ENCODE measurements at places on chromosomes 12 and 14. TPM values are rescaled to one million over a fixed set of nuclear protein-coding genes. Genes with fewer than 3 reads are reported as not detected.

DNA sequence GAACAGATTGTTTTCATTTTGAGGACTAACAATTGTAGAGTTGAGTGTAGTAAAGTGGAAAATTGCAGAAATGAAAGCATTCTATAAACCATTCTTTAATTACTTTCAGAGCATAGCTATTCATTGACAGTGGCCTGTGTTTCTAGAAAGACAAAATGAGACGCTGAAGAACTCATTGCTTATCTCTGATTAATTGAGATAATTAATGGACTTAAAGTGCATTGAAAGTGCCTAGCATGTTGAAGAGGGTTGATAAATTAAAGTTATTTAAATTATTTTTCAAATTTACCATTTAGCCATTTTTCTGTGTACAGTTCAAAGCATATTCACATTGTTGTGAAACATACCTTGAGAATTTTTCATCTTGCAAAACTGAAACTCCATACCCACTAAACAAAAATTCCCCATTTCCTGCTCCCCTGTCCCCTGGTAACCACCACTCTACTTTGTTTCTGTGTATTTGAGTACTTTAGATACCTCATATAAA, 57.4 kb downstream of the DAAM1 start:
- H3K36me3 ChIP-seq: no peaks in the 10 kb centered on the region
- DNase-seq: no peak
- H3K27ac ChIP-seq: no peak overlapping the region
- H3K27me3 ChIP-seq: 0 out of 2 replicates have a peak, but pooled peaks cover 2% of the 10 kb centered on the region

GRCh38 chr12:60259225-60259624, 663.4 kb downstream of the SLC16A7 start:
- H3K4me3 ChIP-seq: no peak overlapping the region
- no peaks in the 10 kb centered on the region for H3K36me3 ChIP-seq
- no peaks in the 10 kb centered on the region for H3K27me3 ChIP-seq
- no peaks in the 10 kb centered on the region for H3K4me1 ChIP-seq

GRCh38 chr12:89672589-89672979, 36.1 kb downstream of the ATP2B1 start:
- no peaks in the 10 kb centered on the region for H3K36me3 ChIP-seq
- H3K27ac ChIP-seq: no peak overlapping the region
- no peaks in the 10 kb centered on the region for H3K27me3 ChIP-seq
- peaks cover 41% of the 10 kb centered on the region for H3K4me1 ChIP-seq

GRCh38 chr12:47039756-47040155, 39.7 kb upstream of the PCED1B start:
- H3K36me3 ChIP-seq: no peaks in the 10 kb centered on the region
- H3K4me1 ChIP-seq: no peaks in the 10 kb centered on the region
- no peak overlapping the region for H3K27ac ChIP-seq
- no peak for DNase-seq
- no peaks in the 10 kb centered on the region for H3K27me3 ChIP-seq

DNA sequence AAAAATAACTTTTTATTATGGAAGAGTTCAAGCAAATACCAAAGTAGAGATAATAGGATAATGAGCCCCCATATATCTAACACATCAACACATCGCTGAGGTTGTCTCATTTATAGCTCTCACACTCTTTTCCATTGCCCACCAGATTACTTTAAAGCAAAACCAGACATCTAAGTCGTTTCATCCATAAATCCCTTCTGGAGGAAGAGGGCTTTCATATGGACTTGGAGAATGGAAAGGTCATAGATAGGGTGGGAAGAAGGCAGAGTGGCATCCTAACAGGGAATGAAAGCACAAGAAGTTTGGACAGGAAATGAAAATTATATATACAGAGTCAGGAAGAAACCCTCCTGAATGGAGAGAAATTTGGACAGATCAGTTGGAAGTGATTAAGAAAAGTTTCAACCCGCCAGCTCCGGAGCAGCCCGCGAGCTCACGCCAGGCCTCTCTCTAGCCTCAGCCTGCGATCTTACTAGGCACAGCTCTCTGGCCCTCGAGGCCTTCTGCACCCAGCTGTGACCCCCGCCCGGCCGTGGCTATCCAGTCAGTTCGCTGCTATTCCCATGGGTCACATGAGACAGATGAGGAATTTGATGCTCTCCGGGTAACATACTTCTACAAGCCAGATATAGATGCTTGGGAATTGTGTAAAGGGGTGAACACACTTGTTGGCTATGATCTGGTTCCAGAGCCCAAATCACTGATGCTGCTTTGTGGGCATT, 48.4 kb upstream of the NID2 start:
- H3K27me3 ChIP-seq: no peaks in the 10 kb centered on the region
- no peaks in the 10 kb centered on the region for H3K36me3 ChIP-seq
- H3K27ac ChIP-seq: no peak overlapping the region
- H3K4me1 ChIP-seq: no peaks in the 10 kb centered on the region
- no peak for DNase-seq

DNA sequence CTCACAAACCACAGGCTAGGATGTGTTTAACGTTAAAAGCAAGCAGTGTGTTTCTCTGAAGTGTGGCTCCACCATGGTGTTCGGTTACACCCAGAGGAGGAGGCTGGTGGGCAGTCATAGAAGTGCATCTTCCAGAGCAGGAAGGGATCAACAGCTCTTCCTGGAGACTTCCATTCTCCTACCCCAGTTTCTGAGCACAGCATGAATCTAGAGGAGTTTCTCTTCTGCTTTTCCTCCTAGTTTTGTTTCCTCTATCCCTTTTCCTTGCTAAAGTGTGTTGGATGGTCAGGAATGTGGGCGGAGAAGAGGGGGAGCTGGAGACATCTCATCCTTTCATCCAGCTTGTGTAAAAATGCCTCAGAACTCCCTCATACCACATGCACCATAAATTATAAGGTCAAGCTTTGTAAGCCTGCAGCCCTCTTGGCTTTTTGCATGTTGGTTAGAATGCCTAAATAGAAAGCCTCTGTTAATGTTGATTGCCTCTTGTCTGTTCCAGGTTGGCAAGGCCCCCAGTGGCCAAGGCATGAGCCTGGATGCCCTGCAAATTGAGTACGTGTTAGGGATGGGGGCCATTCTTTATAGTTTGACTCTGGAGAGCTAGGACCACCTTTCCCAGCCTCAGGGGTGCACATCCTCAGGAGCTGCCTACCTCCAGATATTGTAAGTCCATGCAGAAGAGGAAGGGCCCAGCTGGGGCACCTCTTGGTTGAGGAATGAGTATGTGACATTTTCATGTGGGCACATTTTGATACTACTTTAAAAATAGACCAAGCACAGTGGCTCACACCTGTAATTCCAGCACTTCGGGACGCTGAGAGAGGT, 4.0 kb upstream of the CKAP4 start:
- no peak overlapping the region for H3K27ac ChIP-seq
- no peaks in the 10 kb centered on the region for H3K27me3 ChIP-seq
- DNase-seq: no peak
- H3K4me3 ChIP-seq: no peak overlapping the region

GRCh38 chr12:96069511-96070231, 34.3 kb upstream of the LTA4H start:
- no peaks in the 10 kb centered on the region for H3K27me3 ChIP-seq
- H3K4me1 ChIP-seq: peaks cover 32% of the 10 kb centered on the region
- DNase-seq: no peak
- H3K4me3 ChIP-seq: no peak overlapping the region
- H3K36me3 ChIP-seq: no peaks in the 10 kb centered on the region
- no peak overlapping the region for H3K27ac ChIP-seq

GRCh38 chr12:80504389-80505163, 60.5 kb downstream of the PTPRQ start:
- H3K4me1 ChIP-seq: no peaks in the 10 kb centered on the region
- DNase-seq: no peak
- no peak overlapping the region for H3K27ac ChIP-seq
- H3K36me3 ChIP-seq: no peaks in the 10 kb centered on the region

DNA sequence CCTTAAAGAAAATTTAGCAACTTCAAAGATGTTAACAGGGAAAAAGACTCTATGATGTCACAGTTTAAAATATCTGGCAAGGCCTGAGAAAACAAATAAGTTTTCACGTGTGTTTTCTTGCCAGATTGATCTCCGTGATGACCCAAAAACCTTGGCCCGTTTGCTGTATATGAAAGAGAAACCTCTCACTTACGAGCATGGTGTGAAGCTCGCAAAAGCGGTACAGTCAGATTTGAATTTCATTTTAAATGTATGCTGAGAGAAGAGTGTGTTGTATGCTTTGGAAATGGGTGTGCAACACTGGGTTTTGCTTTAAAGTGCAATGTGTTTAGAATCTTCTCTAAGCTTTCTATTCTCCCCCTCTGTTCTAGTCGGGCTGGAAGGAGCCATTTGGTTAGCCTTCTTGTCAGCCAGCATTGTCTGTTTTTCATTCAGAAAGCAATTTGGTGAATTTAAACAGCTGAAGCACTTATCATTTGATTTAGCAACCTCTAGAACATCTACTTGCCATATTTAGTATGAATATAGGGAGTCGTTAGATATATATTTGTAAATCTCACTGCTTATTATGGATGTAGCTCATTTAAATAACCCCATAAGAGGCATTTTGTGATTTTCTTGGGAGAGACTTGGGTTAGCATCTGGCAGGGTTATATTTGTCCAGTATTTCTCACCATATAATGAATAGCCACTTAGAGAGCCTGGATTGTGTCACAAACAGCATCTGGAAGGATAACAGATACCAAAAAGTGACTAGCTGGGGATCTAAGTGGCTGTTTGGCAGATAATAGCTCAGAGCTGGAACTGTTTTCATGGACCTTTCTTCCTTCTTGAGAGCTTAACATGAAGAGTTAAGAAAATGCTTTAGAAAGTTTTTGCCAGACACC, 35.5 kb downstream of the GPHB5 start:
- H3K4me3 ChIP-seq: no peak overlapping the region
- no peak for DNase-seq
- no peaks in the 10 kb centered on the region for H3K27me3 ChIP-seq

DNA sequence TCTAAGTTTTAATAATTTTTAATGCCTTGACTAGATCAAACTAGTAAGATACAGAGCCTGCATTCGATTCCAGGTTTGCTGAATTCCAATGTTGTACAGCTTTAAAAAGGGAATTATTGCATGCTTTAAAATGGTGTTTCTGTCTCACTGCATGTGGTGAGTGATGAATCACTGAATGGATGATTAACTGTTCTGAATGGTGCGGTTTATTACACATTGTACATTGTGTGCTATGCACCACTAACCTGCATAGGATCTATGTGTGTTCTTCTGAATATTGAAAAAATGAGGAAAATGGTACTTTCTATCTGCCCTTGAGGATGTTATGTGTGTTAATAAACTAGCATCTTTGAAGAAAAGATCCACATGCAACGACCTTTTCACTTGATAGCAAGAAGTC, 231.7 kb downstream of the NRXN3 start:
- no peak overlapping the region for H3K4me3 ChIP-seq
- H3K27ac ChIP-seq: no peak overlapping the region
- DNase-seq: no peak
- H3K27me3 ChIP-seq: no peaks in the 10 kb centered on the region
- no peaks in the 10 kb centered on the region for H3K36me3 ChIP-seq

- no peak for DNase-seq
- H3K4me3 ChIP-seq: no peak overlapping the region
- no peaks in the 10 kb centered on the region for H3K27me3 ChIP-seq
These were observed 23.8 kb downstream of the SPTB start for GRCh38 chr14:64855721-64856528.

DNA sequence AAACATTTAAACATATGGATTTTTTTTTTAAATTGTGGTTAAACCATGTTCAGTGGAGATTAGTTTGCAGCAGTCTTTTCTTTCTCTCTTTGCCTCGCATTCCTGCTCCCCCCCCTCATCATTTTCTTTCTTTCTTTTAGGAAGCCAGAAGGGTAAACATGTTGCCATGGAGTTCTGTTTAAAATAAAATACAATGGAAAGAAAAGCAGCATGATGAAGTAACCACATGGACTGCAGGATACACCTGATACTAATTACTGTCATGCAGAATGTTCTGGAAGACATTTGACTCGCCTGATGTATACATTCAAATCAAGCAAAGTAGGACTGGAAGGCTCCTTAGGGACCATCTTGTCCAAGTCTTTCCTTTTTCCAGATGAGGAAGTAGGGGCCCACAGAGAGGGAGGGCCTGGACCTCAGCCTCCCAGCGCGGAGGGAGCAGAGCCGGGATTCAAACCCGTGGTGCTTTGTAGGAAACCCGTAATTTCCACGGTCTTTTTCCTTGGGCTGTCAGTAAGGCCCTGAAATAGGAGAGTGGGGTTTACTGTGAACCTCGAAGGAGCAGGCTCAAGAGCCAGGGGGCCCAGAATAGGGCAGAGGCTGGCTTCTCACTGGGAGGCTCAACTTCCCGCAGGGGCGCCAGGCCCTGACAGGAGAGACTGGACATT, 2.4 kb upstream of the MEG3 start:
- H3K27ac ChIP-seq: no peak overlapping the region
- no peaks in the 10 kb centered on the region for H3K36me3 ChIP-seq
- no peaks in the 10 kb centered on the region for H3K27me3 ChIP-seq
- H3K4me3 ChIP-seq: no peak overlapping the region

- peaks cover 57% of the 10 kb centered on the region for H3K36me3 ChIP-seq
- H3K4me3 ChIP-seq: no peak overlapping the region
- H3K27me3 ChIP-seq: no peaks in the 10 kb centered on the region
- no peak for DNase-seq
- no peak overlapping the region for H3K27ac ChIP-seq
- H3K4me1 ChIP-seq: no peaks in the 10 kb centered on the region
These were observed 13.1 kb downstream of the DYNC1H1 start for GRCh38 chr14:101977311-101978071.

- no peaks in the 10 kb centered on the region for H3K4me1 ChIP-seq
- no peak for DNase-seq
- 0 out of 2 replicates have a peak, but pooled peaks cover 3% of the 10 kb centered on the region for H3K27me3 ChIP-seq
- H3K4me3 ChIP-seq: no peak overlapping the region
These were observed 2.9 kb downstream of the PRIMA1 start for GRCh38 chr14:93785423-93785822.

DNA sequence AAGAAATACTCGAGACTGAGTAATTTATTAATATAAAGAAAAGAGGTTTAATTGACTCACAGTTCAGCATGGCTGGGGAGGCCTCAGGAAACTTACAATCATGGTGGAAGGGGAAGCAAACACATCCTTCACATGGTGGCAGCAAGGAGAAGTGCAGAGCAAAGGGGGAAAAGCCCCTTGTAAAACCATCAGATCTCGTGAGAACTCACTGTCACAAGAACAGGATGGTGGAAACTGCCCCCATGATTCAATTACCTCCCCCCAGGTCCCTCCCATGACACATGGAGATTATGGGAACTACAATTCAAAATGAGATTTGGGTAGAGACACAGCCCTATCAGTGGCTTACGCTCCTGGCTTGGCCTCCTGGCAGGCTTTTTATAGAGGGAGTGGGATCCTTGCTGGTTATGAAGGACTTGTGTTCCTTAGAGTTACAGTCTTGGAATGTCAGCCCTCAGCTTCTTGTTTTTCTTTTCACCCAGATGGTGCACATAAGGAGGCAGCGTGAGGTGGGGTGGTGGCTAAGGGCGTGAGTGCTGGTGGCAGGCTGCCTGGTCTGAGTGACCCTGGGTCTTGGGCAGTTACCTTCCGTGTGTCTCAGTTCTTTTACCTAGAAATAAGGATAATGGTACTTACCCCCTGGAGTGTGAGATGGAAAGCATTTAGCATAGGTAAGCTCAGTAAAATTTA, 25.7 kb downstream of the TRAF3 start:
- no peaks in the 10 kb centered on the region for H3K27me3 ChIP-seq
- H3K36me3 ChIP-seq: peaks cover 18% of the 10 kb centered on the region

Gene RHOJ
- total RNA-seq: not detected

Gene DCAF5
- total RNA-seq: 39.8 TPM

Gene HELB
- total RNA-seq: 4.4 TPM

Gene BCAT1
- total RNA-seq: 183 TPM

Gene SLC4A8
- total RNA-seq: 9.1 TPM

All from Karpas-422 (cell line).